LoVo (cell line): ENCODE measurements at places on chromosomes 2 and 18.

GRCh38 chr2:207490441-207490840 lies 39.3 kb upstream of the CREB1 start:
- no peak for DNase-seq

DNA sequence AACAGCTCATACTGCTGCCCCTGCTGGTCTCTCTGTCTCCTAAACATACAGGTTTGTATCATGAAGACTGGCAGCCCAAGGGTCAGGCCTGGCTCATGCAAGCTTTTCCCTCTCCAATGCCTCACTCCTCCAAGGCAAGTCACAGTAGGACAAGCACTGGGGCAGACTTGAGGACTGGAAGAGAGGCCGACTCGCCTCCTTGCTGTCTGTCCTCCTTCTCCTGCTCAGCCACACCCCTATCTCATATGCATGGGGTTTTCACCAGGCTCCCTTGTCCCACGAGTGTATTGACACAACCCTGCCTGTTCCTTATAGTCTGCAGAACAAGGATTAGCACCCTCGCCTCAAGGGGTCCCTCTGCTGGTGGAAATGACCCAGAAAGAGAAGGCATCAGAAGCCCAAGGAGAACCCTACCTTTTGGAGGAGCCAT lies 223.7 kb downstream of the SOX11 start:
- DNase-seq: no peak

DNA sequence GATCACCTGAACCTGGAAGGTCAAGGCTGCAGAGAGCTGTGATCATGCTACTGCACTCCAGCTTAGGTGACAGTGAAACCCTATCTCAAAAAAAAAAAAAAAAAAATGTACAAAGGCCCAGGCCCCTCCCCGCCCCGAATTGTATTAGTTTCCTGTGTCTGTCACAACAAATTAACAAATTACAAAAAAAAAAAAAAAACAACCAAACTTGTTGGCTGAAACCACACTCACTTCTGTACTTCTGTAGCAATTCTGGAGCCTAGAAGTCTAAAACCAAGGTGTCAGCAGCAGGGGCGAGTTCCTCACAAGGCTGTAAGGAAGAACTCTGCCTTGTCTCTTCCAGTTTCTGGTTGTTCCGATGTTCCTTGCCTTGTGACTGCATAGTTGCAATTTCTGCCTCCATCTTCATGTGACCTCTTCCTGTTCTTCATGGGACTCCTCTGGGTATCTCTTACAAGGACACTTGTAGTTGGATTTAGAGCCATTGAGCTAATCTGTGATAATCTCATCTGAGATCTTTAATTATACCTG lies 100.8 kb upstream of the ZSWIM2 start:
- no peak for DNase-seq

- DNase-seq: no peak
These were observed 59.6 kb downstream of the ATOH8 start for GRCh38 chr2:85813211-85813981.

DNA sequence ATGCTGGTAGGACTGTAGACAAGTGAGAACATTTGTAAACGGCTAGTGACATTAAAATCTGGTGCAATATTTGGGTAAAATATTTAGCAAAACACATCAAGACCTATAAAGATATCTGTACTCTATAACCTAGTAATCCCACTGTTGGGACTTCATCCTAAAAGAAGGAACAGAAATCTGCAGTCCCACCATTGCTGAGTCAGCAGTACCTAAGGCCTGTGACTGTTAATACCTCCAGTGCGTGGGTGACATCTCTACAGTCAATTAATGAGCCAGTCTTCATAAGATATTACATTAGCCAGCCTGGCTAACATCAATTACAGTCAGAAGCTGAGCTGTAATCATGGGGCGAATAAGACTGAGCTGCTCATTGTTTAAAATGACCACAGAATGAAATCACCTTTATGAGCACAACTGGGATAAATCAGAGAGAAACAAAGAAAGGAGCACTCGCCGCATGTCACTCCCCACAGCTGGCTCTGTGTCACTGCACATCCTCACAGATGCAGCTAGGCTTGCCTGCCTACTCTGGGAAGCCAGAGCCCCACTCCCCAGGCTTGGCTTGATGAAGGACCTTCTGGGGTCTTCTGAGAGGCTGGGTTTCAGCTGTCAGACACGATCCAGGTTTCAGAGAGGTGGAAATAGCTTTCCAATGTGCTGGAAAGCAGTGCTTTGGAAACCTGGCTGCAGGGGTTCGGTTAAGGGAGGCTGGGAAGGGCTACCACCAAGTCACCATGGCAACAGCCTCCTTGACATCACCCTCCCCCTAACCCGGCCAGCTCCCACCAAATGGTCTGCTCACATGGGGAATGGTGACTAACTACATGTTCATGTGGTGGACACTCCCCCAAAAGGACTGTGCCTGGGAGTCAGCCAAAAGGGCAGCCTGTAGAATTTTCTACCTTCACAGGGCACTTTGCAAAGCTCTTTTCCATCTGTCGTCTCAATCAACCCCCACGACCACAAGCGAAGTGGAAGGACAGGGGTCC lies 145.0 kb downstream of the ZBTB7C start:
- DNase-seq: no peak

- DNase-seq: no peak
These were observed 33.5 kb upstream of the SELENOI start for GRCh38 chr2:26312471-26312870.

GRCh38 chr2:28305202-28305601 lies 87.5 kb upstream of the FOSL2 start:
- DNase-seq: no peak

- DNase-seq: peak; percentile 55
These were observed 54.1 kb downstream of the E2F6 start for GRCh38 chr2:11411768-11412448.

DNA sequence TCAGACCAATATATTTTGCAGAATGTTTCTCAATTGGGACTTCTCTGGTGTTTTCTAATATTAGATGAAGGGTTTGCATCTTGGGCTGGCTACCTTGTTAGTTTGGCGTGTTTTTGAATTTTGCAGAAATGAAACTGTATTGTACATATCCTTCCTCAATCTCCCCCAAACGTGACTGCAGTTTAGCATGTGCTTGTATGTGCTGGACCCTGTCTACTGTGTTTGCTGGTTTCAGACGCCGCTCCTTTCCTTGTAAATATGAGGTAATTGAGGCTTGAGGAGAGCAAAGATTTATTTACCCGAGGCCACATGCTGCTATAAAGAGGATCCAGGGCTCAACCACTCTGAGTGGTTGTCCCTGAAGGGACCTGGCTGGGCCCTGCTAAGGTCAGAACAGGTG lies 57.2 kb downstream of the NGEF start:
- no peak for DNase-seq

DNA sequence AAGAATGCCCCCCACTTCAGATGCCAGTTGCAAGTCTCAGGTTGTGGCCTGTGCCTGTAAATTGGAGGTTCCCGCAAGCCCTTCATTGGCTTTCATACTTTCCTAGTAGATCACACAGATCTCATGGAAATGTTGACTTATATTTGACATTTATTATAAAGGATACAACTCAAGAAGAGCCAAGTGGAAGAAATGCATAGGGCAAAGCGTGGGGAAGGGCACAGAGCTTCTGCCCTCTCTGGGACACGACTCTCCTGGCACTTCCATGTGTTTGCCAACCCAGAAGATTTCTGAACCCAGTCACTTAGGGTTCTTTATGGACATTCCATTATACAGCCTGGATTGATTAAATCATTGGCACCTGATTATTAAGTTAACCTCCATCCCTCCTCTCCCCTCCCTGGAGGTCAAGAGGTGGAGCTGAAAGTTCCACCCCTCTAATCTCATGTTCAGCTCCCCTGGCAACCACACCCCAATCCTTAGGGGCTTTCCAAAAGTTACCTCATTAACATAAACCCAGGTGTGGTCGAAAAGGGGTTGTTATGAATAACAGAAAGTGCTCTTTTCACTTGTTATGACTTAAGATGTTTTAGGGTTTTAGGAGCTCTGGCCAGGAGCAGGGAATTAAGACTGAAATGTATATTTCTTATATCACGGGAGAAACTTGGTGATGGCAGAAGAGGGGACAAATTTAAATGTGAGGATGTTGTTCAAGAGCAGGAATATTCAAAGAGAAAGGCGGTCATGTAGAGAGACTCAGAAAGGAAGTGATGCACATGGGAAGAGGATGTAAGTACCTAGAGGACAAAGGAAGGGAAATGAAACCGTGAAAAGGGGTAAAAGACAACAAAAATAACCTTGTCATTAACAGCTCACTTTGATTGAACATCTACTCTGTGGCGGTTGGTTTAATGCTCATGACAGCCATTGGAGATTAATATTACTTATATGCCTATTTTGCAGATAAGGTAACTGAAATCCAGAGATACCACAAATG lies 31.8 kb downstream of the SP100 start:
- no peak for DNase-seq

DNA sequence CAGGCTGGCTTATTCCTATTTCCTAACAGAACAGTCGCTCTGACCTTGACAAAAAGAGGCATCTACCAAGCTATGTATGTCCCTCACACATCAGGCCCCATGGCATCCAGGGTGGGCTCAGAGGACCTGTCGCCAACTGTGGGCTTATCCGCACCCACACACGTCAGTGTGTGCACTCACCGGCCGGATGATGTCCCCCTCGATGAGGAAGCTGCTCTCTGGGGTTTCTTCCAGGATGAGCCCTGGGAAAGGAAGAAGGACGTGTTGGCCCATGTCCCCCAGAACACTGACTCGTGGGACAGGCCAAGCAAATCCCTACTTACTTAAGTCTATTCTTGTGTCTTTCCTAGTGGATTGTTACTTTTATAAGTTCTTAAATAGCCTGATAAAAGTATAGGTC lies 3.1 kb downstream of the ASTL start:
- no peak for DNase-seq

DNA sequence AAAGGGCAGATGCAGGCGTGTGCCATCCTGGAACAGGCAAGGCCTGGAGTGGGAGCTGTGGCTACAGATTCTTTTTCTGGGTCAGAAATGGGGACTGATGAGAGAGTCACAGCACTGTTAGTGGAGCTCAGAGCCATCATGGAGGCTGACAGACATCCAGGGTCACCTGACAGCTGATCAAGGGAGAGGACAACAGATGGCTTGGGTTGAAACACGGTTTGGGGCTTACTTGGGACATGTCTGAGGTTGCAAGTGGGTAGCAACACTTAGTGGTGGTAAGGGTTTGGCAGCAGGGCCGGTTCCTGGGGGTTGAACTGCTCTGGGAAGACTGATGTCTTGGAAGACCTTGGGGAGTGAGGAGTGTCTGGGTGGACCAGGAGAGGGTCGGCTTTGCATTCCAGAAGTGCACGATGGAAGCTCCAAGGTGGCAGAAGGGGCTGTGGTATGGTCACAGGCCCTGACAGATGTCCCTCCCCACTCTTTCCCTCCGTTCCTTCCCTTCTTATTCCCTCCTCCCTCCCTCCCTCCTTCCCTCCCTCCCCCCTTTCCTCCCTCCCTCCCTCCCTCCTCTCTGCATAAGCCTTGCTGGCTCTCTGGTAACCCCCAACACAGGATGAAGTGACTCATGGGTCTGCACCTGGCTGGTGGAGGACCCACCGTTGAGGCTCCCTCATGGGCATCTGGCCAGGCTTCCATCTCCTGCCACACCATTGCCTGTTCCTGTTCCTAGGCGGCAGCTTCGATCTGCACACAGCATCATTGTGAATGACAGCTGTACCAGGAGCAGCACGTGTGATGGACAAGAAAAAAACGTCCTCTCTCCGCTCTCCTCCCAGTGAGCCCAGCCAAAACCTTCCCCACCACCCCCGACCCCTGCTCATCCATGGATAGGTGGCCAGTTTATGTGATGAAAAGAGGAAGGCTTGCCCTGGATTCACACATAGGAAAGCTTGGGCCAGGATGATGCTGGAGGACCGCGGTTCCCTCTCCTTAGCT lies 63.8 kb upstream of the RPL31 start:
- DNase-seq: no peak

DNA sequence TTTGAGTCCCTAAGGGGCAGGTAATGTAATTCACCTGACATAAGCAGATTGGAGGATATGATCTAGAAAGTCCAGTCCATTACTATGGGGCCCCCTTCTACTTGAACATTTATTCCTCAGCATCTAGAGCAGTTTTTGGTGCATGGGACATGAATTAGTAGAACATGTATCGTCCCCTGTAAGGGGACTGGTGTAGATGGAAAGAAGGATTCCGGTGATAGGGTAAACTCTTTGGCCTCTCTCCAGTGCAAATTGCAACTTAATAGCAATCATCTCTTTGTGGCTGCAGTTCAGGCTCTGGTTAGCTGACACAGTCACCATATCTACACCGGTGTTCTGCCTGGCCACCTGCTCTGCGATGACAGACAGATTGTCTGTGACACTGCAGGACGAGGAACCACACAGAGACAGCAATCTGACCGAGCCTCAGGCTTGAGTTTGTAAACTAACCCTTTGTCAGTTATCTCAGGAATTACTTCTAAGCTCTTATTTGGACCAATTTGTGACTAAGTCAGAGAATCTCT lies 6.4 kb upstream of the SLC8A1 start:
- DNase-seq: no peak

DNA sequence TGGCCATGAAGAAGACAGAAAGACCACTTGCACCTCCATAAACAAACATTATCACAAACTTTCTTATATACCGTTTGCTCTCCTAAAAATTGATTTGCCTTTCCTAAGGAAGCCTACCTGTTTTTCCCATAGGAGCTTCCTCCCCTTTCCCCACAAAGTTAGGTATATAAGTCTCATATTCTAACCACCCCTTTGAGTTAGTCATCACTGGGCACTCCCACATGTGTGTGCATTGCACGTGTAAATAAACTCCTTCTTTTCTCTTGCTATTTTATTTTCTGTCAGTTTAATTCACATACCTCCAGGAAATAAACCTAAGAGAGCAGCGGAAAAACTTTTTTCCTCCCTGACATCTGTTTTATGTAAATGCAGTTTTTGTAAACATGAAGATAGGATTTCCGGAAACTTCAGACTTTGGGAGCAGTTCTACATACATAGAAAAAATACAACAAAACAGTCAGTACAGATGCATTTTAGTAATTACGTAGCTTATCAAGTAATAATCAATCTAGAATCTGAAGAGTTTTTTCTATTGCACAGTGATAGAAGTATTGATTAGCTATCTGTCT lies 46.6 kb downstream of the PLCL1 start:
- no peak for DNase-seq

- peak; percentile 36 for DNase-seq
These were observed 73.2 kb downstream of the MAP4K4 start for GRCh38 chr2:101770726-101771125.

GRCh38 chr2:20397811-20398447 lies 47.3 kb upstream of the PUM2 start:
- DNase-seq: no peak

GRCh38 chr2:41966920-41967319 lies 80.9 kb upstream of the PKDCC start:
- no peak for DNase-seq
